ENCODE measurements at places on chromosomes 1 and 21. TPM values are rescaled to one million over a fixed set of nuclear protein-coding genes. Genes with fewer than 3 reads are reported as not detected.

Gene GBP2
- 67.4 TPM for total RNA-seq

Gene CLCN6
- 11.6 TPM for total RNA-seq

Gene ADCY10
- total RNA-seq, result under 0.01 TPM

Gene PLA2G2A
- 0.28 TPM for total RNA-seq

Gene VANGL2
- not detected for total RNA-seq

Gene C21orf91
- 4.3 TPM for total RNA-seq

Gene C1QTNF12
- 0.83 TPM for total RNA-seq

Gene HYI
- 26.6 TPM for total RNA-seq

Gene ROR1
- 12.8 TPM for total RNA-seq

Gene MAD2L2
- 31.5 TPM for total RNA-seq

Gene HTR6
- total RNA-seq, result not detected

Gene AXDND1
- 0.28 TPM for total RNA-seq

Gene TPTE
- not detected for total RNA-seq

Gene MIXL1
- total RNA-seq, result not detected

Gene COL8A2
- 2.0 TPM for total RNA-seq

Gene KMO
- total RNA-seq, result not detected

Gene SLC44A5
- total RNA-seq, result 0.09 TPM

Gene HENMT1
- 2.3 TPM for total RNA-seq

Gene RHBDL2
- total RNA-seq, result 0.71 TPM

Gene HSPA6
- 0.57 TPM for total RNA-seq

Gene CFAP141
- not detected for total RNA-seq

Gene LEMD1
- total RNA-seq, result not detected

Gene INKA2
- total RNA-seq, result 1.6 TPM

Gene SYCP1
- not detected for total RNA-seq

Gene RAP1A
- total RNA-seq, result 20.0 TPM

Gene CCDC30
- total RNA-seq, result 1.00 TPM

Gene FMO4
- total RNA-seq, result 2.5 TPM

Gene TMEM201
- 1.6 TPM for total RNA-seq

Gene LCE1D
- not detected for total RNA-seq

Gene ACADM
- total RNA-seq, result 22.2 TPM

Gene PADI3
- not detected for total RNA-seq

Gene SWT1
- 4.5 TPM for total RNA-seq

Gene MAP1LC3C
- 0.14 TPM for total RNA-seq

Gene LMX1A
- not detected for total RNA-seq

Gene PTPN7
- total RNA-seq, result not detected

Gene ZNF124
- 39.8 TPM for total RNA-seq

Gene GJA4
- total RNA-seq, result 0.18 TPM

Gene OR2L13
- total RNA-seq, result not detected

Gene PIGV
- 18.1 TPM for total RNA-seq

Gene HUNK
- under 0.01 TPM for total RNA-seq

Gene PROK1
- 0.14 TPM for total RNA-seq

Gene C1orf74
- 2.0 TPM for total RNA-seq

Gene SPRR4
- total RNA-seq, result not detected

Gene SPRR2E
- total RNA-seq, result not detected

Gene VWA1
- 2.8 TPM for total RNA-seq

Gene WNT2B
- 4.1 TPM for total RNA-seq

Gene IL19
- not detected for total RNA-seq

Gene KCNJ9
- under 0.01 TPM for total RNA-seq

Gene ZNF695
- 0.71 TPM for total RNA-seq

Gene GIPC2
- total RNA-seq, result 0.14 TPM

Gene SLC44A3
- total RNA-seq, result 1.4 TPM

Gene CRNN
- not detected for total RNA-seq

Gene HES5
- not detected for total RNA-seq

Gene SLC1A7
- total RNA-seq, result 1.00 TPM

Gene ADGRB2
- total RNA-seq, result 7.0 TPM

Gene PRAMEF25
- not detected for total RNA-seq

Gene DCDC2B
- under 0.01 TPM for total RNA-seq
